ENCODE measurements at places on chromosomes 16 and 17.

GRCh38 chr17:40362696-40363110 is 1.8 kb downstream of the GJD3 start:
- peak; percentile 89 for DNase-seq

DNA sequence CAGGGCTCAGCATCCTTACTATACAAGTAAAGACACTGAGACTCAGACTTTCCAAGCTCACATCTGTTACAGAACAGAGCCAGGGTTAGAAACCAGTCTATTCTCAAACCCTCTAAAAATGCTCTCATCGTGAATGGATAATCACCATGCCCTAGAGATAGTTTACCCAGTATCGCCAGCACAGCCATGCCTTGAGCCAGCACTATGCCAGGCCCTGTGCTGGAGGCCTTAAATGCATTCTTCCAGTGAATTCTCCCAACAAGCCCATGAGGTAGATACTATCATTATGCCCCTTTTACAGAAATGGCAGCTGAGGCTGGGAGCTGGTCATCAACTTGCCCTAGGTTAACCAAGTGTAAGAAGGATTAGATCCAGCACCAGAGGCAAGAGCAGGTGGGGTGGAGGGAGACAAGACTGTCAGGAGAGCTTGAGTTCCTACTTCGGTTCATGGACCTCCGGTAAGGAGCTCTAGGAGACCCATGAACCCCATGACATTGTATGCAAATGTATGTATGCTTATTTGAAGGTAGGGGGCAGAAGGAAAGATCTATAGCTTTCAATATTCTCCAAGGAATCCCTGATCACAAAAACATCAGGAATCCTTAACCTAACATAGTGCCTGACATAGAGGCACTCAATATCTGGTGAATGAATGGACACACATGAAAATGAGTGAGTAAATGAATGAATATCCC is 5.2 kb downstream of the KRT14 start:
- DNase-seq, result no peak

GRCh38 chr17:14925498-14925897 is 339.6 kb downstream of the PMP22 start:
- DNase-seq, result no peak

DNA sequence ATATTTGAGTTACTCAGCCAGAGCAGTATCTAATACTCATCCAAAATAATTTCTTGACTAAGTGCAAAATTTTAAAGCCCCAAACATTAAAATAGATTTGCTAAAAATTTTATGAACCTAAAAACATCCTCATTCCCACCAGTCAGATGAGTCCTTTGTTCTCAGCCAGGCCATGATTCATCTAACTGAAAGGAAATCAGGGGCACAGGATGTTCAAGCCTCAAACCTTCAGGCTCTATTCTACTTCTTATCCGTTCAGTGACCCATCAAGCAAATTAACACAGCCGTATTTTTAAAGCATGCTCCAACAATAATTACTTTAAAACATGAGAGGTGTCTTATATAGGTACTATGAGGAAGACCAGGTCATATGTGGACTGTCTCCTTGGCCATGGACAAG is 176.5 kb upstream of the MON1B start:
- no peak for DNase-seq

- no peak for DNase-seq
These were observed 34.1 kb downstream of the VPS53 start for GRCh38 chr17:680529-680928.

DNA sequence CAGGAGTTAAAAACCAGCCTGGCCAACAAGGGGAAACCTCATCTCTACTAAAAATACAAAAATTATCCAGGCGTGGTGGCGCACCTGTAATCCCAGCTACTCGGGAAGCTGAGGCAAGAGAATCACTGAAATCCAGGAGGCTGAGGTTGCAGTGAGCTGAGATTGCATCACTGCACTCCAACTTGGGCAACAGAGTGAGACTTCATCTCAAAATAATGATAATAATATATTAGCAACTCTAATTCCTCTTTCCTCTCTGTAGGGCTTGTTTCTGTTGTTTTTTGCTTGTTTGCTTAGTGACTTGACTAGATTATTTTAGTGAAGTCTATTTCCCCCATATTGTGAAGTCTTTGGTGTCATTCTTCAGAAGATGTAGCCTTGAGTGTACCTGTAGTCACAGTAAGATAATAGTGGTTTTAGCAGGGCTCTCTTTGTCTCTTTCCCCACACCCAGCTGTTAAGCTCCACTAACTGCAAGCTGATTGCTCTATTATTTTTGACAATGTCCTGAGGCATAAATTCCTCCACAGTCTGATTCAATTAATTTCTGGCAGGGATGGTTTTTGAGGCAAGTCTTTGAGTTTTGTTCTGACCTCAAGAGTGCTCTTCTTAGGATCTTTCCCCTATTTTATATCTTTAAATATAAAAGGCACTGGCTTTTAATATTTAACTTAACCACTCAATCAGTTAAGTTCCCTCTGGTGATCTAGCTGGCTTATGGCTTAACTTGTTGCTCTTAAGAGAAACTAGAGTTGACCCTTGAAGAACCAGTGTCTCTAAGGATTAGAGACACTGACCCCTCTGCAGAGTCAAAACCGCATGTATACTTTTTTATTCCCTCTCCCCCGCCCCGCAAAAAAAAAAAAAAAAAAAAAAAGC is 18.6 kb upstream of the TNFSF12 start:
- no peak for DNase-seq

- no peak for DNase-seq
These were observed 4.4 kb downstream of the OR3A3 start for GRCh38 chr17:3415610-3416009.

- no peak for DNase-seq
These were observed 665 bp upstream of the AKAP1 start for GRCh38 chr17:57084361-57084801.

DNA sequence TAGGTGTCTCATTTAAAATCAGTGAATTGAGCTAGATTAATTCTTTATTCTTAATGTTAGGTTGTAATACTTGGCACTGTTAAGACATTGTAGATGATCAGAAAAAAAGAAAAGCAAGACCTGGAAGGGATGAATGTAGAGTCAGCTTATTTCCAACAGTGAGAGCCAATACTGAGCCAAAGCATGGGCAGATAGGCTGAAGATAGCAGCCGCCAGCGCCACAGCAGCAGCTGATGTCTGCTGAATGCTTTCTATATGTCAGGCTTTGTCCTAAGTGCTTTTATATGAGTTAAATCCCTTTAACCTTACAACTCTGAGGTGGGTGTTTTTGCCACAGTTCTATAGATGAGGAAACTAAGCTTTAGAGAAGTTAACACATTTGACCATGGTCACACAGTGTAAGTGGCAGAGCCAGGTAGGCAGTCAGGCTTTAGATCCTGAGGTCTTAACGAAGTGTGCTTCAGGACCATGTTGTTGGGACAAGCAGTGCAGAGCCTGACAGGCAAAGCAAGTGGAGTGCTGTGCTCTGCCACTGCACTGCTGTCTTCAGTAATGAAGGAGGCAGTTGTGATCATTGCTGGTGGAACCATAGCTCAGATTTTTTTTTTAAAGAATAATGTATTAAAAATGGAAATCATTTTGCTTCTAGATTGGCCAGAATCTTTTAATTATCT is 25.9 kb downstream of the TNRC6A start:
- DNase-seq, result no peak

DNA sequence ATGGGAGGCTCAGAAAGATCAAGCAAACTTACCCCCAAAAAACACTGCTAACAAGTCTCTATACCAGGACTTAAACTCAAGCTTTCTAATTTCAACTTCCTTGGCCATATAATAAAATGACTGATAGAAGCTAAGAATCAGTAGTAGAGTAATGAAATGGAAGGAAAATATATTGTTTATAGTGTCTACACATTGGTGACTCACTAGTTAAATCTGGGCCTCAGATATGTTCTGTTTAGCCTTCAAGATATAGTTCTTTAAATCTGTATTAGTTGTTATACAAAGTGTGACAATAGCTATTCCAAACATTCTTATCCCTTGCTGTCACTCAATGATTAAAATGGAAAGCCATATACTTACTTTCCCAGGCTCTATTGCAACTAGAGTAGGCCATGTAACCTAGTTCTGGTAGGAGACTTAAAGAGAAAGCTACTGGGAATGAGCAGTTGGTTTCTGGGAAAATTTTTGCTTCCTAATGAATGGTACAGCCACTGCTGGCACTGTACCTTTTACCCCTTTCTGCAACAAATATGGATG is 18.3 kb downstream of the SSH2 start:
- no peak for DNase-seq

DNA sequence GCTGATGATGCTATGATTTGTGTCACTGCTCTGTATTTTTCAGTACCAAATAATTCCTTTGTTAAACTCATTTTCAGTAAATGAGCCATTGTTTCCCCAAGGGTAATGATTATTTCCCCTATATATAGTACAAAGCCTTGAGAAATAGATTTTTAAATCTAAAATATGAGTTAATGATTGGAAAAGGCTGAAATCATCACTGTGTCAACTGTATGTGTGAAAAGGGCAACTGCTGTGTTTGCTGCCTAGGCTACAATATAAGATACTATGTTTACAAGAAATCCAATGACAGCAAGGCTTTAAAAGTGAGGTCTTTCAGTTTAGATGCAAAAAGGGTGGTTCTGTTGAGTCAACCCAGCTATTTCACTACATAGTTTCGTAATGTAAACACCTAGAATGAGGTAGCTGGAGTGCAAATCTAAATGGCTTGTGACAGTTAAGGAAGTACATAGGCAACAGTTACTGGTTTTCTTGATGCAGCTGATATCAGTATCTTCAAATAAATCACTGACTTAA is 15.3 kb downstream of the NLK start:
- no peak for DNase-seq

DNA sequence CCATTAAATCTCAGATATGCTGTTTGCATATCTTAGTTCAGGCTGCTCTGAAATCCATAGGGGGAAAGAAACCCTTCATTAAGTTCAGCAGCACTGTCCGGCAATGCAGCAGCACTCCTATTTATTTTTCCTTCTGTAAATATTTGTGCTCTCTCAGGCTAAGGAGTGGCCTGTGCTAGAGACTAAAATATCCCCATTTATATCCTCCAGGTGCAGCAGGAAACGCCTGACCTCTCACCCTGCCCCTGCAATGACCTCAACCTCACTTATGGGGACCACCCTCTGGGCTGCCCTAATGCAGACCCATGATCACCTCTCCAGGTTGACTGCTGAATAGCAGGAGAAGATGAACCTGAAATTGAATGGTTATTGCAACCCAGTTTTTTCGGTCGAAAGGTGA is 165.0 kb upstream of the ELAC2 start:
- DNase-seq, result no peak

DNA sequence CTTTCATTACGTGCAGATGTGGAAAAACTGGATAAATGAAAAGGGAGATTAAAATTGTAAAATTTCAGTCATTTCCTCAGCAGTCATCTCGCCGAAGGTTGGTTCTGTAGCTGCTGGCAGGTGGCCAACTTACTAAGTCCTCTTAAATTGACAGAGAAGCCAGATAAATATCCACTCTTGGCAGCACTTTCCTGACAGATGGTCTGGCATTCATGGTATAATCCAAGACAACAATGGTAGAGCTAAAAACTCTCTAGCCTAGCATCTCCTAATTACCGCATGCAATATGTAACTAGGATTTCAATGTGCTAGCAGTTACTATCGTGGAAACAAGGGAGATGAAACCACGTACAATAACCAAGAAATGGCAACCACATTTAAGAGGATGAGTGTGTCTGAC is 306.3 kb downstream of the CNTNAP4 start:
- DNase-seq, result no peak

DNA sequence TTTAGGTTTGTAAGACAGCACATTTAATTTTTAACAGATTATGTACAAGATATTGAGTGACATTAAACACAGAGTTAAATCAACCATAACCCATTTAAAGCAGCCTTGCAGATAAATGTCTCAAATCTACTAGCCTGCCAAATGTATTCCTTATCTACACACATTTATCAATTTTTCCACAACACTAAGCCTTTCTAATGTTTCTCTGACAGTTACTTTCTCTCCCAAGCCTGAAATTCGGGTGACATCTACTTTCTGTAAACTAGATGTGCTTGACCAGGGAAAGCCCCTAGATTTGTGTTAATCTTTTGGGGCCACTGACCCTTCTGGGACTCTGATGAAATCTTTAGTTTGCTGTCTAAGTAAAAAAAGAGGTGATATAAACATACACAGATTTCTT is 69.0 kb downstream of the CDH13 start:
- DNase-seq, result no peak

- DNase-seq, result no peak
These were observed 677 bp downstream of the DEF8 start for GRCh38 chr16:89949121-89949742.

- DNase-seq, result no peak
These were observed 72.3 kb downstream of the CYTH1 start for GRCh38 chr17:78709751-78710181.

GRCh38 chr17:45425984-45426413 is 6.7 kb downstream of the ARHGAP27 start:
- DNase-seq, result no peak

DNA sequence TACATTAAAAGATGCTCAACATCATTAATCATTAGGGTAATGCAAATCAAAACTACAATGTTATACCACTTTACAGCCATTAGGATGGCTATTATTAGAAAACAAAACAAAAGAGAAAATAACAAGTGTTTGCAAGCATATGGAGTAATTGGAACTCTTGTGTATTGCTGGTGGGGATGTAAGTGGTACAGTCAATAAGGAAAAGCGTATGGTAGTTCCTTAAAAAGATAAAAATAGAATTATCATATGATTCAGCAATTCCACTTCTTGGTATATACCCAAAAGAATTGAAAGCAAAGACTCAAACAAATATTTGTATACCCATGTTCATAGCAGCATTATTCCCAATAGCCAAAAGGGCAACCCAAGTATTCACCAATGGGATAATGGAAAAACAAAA is 1.4 kb upstream of the CAPNS2 start:
- DNase-seq, result no peak

DNA sequence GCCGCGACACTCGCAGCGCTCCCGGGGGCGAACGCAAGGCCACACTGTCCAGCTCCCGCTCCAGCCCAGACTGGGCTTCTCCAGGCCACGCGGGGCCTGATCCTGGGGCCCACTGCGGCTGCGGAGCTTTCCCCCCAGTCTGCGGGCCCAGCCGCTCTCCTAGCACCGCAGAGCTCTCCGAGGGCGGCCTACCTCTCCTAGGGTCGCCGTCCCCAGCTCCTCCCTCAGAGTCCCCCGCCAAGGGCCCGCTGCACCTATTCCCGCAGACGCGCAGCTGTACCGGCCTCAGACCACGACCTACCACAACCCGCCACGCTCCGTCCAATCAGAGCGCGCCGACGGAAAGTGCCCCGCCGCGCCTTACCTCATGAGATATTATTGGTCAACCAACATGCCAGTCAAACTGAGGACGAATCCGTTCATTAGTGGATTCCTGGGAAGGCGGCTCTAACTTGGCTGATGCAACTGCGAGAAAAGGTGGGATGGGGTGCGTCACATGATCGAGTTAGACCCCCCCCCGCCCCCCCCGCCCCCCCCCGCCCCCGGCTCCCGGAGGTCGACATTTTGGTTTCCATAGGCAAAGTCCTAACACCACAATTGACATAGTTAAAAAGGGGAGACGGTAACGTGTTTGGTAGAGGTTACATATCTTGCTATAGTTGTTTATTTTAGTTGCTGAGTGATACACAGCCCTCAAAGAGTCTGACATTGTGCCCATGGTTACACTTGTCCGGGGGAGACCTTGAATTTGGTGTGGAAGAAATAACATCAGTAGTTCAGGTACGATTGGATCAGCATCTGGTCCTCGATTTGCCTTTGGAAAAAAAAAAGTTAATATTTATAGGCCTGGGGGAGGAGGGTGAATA is at the start of gene AARS1:
Gene AARS1, minus strand, starts transcription at position 278 of the 866 bp plus-strand sequence. CDS start 6,743 bp downstream, outside the sequence.
- peak; percentile 100 for DNase-seq

- no peak for DNase-seq
These were observed 3.5 kb upstream of the ARHGAP27 start for GRCh38 chr17:45436161-45436560.
